Left cardiac atrium (tissue), 4 donors: ENCODE measurements at places on chromosomes 4 and X. TPM values are rescaled to one million over a fixed set of nuclear protein-coding genes. Genes with fewer than 3 reads are reported as not detected.

The ZDHHC15 gene
- 3.2 TPM for total RNA-seq

- no peak for DNase-seq
Measured at GRCh38 chr4:186082221-186082620, 13.3 kb downstream of the TLR3 start.

DNA sequence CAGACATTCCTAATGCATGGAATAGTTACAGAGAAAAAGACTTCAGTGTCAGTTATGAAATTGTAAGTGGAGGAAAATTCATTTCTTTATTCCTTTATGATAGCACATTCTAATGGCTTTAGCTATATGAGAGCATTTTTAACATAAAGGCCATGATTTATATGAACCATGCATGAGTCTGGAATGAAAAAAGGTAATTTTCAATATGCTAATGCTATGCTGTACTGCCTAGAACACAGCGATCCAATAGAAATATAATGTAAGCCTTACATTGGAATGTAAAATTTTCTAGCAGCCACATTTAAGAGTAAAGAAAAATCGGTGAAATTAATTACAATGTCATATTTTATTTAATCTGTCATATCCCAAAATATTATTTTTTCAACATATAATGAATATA lies 932.0 kb downstream of the C4orf33 start:
- DNase-seq: no peak

The RAI2 gene
- total RNA-seq: 19.9 TPM

DNA sequence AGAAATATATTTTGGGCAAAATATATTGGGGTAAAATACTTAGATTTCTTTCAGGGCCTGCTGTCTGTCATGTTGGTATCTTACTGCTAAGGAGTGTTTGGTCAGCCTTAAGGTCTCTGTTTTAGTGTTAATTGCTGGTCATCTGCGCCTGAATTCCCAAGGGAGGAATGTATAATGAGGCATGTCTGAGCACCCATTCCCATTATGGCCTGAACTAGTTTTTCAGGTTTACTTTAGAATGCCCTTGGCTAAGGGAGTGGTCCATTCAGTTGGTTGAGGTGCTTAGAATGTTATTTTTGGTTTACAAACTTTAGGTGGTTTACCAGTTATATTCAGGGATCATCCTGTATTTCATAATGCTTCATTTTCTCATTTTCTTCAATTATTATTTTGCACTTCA lies 125.9 kb downstream of the CFAP299 start:
- no peak for DNase-seq

DNA sequence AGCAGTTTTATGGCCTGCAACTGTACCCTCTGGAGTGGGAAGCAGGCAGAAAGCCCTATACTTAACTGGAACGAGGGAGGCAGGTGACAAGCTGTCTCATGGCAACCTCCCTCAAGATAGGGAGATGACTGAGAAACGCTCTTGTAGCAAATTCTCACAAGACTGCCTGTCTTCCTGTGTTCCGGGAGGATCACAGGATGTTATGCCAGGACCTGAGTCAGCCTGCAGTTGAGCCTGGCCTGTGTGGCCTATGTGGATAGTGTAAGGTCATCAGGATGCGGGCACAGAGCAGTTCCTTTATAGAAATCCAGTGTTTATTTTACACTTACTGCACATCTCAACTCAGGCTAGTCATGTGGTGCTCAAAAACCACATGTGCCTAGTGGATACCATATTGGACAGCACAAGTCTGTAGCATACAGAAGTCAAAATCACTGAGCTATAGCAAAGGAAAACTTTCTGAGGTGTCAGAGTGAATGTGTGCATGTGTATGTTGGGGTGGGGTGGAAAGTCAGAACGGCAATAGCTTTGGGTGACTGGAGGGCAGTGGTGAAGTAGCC lies 25.2 kb downstream of the TAF7L start:
- no peak for DNase-seq

GRCh38 chrX:133633162-133633561 lies 217.9 kb upstream of the GPC4 start:
- no peak for DNase-seq

The GJB1 gene
- total RNA-seq: not detected

The CXorf65 gene
- total RNA-seq: not detected

DNA sequence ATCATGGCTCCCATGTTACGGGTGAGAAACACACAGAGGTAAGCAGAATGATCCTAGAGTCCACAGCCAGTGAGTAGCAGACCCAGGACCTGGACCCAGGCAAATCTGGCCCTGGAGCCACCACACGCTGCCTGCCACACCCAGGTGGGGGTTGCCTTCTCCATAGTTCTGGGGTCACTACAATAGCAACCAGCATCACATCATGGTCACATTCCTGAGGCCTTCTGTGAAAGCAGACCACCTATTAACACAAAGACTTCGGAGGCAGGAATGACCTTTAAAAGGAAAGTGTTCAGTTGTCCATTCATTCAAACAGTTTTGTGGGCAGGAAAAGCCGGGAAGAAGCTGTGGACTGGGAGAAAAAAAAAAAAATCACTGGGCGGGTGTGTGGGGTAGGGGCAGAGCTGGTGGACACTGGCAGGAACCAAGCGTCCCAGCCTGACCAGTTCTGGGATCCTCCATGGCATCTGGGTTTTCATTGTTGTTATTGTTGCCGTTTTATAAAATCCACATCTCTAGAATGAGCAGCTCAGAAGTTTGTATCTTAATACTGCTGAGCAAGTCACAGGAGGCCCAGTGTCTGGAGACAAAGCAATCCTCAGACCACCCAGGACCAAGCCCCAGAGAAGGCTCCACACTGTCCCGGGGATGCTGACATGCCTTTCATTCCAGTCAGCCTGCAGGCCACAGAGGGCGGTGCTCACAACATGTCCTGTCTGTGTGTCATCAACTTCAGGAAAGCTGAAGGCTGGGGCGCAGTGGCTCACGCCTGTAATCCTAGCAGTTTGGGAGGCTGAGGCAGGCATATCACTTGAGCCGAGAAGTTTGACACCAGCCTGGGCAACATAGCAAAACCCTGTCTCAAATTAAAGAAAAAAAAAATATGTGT lies 67.0 kb downstream of the SEL1L3 start:
- no peak for DNase-seq

- no peak for DNase-seq
Measured at GRCh38 chrX:32269866-32270265, 941.5 kb downstream of the DMD start.

GRCh38 chr4:31768756-31769155 lies 1048.6 kb downstream of the PCDH7 start:
- no peak for DNase-seq

The ESX1 gene
- total RNA-seq: not detected

DNA sequence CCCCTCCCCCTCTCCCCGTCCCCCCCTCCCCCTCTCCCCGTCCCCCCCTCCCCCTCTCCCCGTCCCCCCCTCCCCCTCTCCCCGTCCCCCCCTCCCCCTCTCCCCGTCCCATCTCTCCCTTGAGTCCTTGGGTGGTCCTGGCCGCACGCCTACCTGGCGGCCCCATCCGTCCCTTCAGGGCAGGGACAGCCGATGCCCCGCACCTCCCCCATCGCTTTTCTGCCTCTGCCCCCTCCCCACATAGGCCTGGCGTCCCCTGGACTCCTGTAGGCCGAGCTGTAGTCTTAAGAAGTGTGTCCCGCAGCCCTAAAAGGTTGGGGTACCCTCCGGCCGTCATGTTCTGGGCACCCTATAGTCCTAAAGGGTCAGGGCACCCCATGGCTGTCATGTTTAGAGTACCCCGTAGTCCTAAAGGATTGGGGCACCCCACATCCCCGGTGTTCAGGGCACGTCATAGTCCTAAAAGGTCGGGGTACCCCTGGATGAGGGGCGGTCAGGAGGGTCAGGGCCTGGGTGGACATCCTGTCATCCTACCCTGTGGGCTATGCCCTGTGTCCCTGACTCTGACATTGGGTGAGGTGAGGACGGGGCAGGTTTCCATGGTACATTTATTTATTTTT lies 10.8 kb upstream of the GTPBP6 start:
- peak; percentile 18 for DNase-seq

GRCh38 chr4:23134331-23134730 lies 441.6 kb downstream of the GBA3 start:
- no peak for DNase-seq

DNA sequence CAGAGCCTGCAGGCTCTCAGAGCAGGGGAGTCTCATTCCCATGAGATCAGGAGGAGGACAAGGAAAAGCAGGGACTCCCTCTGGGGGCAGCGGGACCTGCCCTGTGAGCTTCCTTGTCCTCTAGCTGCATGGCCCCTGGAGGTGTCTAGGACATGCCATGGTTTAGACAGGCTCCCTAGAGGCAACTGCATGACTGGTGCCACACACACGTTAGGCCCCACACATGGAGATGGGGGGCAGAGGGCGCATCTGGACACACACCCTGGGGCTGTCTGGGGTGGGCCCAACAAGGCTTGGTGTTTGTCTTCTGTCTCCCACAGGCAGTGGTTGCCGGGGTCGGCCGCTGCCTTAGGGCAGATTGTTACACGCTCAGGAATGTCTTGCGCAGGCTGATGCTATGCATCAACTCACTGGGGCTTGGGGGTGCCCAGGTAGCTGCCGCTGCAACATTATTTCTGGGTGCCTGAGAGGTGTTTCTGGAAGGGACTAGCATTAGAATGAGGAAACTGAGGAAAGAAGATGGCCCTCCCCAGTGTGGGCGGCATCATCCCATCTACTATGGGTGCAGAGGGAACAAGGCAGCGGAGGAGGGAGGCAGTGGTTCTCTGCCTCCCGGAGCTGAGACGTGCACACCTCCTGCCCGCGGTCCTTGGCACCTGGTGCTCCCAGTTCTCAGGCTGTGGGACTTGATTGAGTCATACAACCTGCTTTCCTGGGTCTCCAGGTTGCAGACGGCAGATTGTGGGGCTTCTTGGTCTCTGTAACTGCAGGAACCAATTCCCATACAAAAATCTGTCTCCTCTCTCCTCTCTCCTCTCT lies 32.1 kb upstream of the GPR78 start:
- DNase-seq: no peak

DNA sequence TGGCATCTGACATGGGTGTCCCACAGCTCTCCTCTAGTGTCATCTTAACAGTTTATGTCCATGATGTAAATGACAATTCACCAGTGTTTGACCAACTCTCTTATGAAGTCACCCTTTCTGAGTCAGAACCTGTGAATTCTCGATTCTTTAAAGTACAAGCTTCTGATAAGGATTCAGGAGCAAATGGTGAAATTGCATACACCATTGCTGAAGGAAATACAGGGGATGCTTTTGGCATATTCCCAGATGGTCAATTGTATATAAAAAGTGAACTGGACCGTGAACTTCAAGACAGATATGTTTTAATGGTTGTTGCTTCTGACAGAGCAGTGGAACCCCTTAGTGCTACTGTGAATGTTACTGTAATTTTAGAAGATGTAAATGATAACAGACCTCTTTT lies 4.6 kb downstream of the FAT4 start:
- no peak for DNase-seq

- DNase-seq: no peak
Measured at GRCh38 chr4:67635331-67635730, 65.6 kb downstream of the UBA6 start.

DNA sequence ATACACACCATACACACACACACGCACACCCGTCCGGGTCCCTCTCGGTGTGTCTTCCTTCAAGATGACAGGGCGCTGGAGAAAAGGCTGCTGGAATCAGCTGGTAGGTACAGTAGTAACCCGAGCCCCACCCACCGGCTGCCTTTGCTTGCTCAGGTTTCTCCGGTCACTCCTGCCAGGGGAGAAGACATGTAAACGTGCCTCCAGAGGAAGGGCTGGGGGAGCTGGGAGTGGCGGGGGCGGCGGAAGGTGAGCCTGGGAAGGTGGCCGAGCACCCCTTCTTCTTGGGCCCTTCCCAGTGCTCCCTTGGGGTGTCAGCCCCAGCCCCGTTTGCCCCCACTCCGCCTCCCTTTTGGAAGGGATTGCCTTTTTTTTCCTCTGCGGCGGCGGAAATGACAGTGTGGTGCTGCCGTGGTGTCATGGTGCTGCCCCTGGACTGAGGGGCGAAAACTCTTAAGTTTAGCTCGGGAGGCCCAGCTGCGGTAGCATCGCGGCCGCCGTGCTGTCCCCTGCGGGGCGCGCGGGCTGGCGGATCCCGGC lies at the start of gene MID2:
TSS of gene MID2 (plus strand) at position 169 of the 540 bp plus-strand sequence. CDS start 561 bp downstream, outside the sequence.
- peak; percentile 50 for DNase-seq

- no peak for DNase-seq
Measured at GRCh38 chrX:69919749-69920148, 130.0 kb downstream of the AWAT2 start.

The MAGEA8 gene
- not detected for total RNA-seq

The F8 gene
- 53.6 TPM for total RNA-seq

- DNase-seq: no peak
Measured at GRCh38 chr4:86283371-86283770, 76.5 kb downstream of the MAPK10 start.

DNA sequence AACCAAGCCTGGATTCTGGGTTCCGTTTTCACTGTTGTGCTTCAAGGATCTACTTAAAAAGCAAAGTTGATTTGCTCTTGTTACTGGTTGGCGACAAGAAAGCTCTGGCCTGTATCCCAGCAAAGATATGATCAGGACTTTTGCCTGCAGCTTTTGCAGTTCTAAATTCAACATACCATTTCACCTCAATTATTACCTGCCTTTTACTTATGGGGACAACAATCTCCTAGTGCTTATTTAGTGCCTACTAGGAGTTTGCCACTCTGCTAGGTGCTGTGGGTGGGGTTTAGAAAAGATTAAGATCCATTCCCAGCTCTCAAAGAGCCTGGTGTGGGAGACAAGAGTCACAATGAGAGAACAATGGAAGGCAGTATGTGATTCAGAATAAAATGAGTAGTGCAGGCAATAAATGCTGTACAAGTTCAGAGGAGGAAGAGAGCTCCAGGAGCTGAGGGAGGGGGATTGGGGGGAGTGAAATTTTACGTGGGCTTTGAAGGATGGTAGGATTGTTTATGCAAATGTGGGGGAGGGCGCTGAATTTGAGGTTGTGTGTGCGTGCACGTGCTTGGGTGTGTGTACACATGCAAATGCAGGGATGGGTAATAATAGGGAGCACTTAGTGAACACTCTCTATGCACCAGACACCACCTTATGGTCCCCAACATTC lies 5.0 kb upstream of the TMEM164 start:
- DNase-seq: no peak

The SYTL5 gene
- total RNA-seq: not detected
